Astrocyte (in vitro differentiated cells and primary cell): ENCODE measurements at places on chromosomes 6 and 20.

DNA sequence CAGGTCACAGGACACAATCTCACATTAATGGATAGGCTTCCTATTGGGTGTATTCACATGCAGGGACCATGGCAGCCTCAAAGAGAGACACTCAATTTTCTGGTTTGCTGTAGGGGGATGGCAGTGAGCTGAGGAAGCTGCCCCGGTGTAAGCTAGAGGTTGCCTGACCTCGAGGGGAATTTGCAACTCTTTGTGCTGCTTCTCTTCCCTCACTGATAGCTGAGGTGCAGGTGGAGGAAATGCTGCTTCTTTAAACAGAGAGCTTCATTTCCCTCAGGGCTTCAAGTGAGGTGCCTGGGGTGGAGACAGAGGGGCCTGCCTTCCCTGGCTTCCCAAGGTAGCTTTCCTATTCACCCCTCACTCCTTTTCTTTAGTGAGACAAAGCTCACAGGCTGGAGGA is 151.9 kb downstream of the CD83 start:
- DNase-seq = no peak

DNA sequence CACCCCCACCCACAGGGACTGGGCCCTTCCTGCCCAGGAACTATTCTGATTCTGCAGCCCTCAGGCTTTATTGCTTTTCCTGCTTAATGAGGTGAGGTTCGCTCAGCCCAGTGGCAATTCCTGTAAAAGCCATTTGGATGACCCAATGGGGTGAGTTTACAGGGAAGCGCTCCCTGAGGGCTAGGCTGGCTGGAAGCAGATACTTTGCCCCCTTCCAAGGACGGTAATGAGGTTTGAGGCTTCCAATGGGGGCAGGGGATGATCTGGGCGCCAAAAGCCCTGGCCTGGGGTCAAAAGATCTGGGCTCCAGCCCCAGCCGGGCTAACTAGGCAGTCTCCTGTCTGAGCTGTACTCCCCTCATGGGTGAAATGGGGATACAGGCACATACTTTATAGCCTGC is 41.8 kb downstream of the RIPOR3 start:
- DNase-seq = no peak

GRCh38 chr6:14824060-14824459 is 421.8 kb upstream of the JARID2 start:
- no peak for DNase-seq

DNA sequence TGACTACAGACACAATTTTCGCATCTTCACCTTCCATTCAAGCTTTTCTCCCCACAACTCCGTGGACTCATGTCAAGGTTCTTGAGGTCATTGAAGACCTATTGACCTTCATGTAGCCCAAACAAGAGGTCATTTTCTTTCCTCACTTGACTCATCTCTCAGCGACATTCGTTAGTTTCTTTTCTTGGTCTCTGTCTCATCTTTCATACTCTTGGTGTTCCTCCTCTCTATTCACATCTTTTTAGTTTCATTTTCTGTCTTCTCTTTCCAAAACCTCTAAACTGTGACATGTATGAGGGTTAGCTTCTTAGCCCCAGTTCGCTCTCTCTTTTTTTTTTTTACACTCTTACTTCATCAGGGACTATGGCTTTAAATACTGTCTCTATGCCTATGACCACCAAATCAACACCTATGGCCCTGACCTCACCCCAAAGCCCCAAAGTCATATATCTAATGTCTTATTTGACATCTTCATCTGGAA is 128.6 kb upstream of the BACH2 start:
- DNase-seq = no peak

DNA sequence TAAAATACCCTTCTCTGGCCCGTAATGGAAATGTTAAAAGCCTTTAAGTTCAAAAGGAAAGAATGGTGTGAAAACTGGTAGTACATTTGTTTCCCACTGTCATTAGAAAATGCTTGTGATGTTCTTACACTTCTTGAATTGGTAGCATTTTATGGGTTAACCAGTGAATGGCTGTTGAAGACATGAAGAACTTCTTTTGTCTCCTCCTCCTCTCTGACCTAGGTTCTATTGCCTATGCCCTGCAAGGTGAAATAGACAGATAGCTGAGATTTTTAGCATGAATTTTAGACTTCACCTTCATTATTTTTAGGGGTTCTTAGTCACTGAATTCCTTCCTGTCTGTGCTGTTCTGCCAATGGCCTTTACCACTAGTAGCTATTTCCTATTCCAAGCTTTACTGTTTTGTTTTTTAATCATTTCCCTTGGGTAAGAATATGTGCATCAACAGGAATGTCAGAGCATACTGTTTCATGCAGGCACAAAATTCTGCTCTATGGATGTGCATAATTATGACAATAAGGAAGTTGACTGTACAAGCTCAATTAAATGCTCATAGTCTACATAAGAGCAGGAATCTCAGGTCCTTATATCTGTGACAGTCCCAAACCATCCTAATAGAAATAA is 4.9 kb downstream of the TNFAIP3 start:
- DNase-seq = no peak

- DNase-seq = no peak
Measured at GRCh38 chr6:159761129-159761872, 544 bp upstream of the ACAT2 start.

DNA sequence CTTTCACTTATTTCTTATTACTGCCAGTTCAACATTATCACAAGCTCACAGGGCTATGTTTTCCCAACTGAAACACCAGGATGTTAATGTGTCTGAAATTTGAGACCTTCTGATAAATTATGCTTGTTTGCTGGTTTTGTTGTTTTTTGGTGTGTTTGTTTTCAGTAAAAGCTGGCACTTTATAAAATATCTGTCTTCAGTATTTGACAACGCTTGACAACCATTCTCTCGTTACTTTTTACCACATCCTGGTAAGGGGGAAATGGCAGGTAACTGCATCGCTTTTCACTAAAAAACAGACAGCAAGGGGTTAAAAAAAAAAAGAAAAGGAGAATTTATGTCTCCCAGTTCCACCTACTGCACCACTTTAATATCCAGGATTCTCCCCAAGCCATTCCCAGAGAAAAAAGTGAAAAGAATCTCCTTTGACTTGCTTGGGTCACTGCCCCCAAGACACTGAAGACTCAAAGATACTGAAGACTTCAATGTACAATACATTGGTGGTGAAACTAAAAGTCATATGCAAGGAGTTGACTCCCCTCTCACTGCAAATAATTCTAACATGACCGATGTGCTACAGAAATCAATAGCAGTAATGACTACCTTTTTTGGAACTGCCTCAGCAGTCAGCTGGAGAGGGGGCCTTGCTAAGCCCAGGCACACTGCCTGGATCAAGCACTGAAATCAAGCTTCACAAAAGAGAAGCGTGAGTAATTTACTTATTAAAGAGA is 88.9 kb downstream of the HIVEP2 start:
- DNase-seq = no peak

- no peak for DNase-seq
Measured at GRCh38 chr6:159440349-159440748, 252.7 kb downstream of the SOD2 start.

DNA sequence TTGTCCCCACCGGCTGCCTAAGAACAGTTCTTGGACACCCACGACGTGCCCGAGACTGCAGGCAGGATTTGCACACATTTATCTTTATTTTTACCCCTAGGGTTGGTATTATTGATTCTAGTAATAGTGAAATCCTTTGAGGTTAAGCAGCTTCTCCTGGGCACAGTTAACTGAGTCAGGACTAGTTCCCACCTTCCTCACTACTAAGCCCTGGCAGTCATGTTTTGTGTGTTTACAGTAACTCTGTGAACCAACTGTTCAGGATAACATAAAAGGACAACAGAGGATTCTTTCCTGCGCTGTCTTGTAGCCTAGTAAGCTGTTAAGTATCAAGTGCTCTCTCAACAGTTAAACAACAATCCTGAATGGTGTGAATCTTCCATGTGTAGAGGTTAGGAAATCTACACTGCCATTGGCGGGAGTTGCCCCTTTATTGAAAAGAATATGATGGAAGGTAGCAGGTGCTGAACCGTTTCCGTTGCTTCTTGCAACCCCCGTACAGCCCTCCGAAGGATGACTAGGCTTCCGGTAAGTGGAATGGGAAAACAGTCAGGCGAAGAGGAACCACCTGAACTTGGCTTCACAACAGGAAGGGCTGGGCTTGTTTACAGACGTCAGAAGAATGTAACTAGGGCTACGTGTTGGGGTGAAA is 979 bp upstream of the SOD2 start:
- DNase-seq = peak; percentile 17
